Stimulated activated CD4-positive, alpha-beta T cell treated with anti-CD3 and anti-CD28 coated beads, Interleukin-15, amount 100 ng/mL, for 48 hours (primary cell): ENCODE measurements at places on chromosomes 16 and 17.

DNA sequence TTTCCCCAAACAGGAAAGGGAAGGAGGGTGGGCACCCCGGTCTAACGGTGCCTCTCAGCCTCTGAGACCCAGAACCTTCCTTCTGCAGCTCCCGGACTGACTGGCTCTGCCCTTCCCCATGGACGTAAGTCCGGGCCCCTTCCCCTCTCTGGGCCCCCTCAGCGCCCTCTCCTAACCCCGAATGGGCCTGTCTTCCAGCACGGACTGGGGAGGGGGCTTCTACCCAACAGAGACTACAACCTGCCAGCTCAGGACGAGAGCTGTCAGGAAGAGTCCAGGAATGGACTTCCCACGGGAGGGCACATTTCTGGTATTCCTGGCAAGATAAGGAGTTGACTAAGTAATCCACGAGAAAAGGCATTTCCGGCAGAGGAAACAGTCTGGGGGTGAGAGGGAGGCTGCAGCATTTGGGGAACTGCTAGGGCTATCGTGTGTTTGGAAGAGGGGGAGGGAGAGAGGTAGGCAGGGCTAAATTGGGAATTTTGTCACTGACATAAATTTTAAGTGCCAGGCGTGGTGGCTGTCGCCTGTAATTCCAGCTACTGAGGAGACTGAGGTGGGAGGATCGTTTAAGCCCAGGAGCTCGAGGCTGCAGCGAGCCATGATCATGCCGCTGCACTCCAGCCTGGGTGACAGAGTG, 12.1 kb upstream of the ALDOA start:
- no peak for DNase-seq

DNA sequence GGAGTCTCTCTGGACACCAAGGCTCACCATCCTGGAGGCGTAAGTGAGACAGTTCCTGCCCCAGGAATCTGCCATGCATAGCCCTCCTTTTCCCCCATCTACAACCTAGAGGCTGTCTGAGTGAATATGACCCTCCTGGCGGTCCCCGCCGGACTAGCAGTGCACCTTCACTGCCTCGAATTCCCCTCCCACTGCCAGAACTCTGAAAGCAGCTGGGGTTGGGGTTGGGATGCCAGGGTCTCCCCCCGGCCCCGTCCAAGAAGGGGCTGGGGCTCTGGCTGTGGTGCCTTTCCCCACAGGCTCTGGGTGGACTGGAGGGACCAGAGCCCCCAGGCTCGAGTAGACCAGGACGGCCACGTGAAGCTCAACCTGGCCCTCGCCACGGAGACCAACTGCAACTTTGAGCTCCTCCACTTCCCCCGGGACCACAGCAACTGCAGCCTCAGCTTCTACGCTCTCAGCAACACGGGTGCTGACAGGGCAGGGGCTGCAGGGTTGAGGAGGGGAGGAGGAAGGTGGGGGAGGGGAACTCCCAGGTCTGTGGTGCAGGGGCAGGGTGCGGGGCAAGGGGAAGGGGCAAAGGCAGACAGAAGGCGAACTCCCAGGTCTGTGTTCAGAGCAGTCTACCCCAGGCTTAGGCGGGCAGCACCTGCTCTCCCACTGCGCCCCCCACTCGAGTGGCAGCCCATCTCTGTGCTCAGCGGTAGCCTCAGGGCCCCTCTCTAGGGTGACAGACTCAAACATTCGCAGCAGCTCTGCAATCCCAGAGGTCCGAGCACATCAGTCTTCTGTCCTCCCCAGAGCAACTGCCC, 1.2 kb downstream of the ZACN start:
- DNase-seq = no peak

- no peak for DNase-seq
These were observed 567 bp downstream of the ENO3 start for GRCh38 chr17:4951486-4951885.

GRCh38 chr16:77509051-77509450, 74.2 kb upstream of the ADAMTS18 start:
- DNase-seq = no peak

- no peak for DNase-seq
These were observed 41.4 kb downstream of the GRB2 start for GRCh38 chr17:75364078-75364477.

- no peak for DNase-seq
These were observed 2339.5 kb downstream of the TP53TG3F start for GRCh38 chr16:35798885-35799426.

GRCh38 chr17:2635241-2635640, 41.8 kb downstream of the PAFAH1B1 start:
- DNase-seq = no peak

- no peak for DNase-seq
These were observed 183.5 kb downstream of the PHKB start for GRCh38 chr16:47644661-47645060.

DNA sequence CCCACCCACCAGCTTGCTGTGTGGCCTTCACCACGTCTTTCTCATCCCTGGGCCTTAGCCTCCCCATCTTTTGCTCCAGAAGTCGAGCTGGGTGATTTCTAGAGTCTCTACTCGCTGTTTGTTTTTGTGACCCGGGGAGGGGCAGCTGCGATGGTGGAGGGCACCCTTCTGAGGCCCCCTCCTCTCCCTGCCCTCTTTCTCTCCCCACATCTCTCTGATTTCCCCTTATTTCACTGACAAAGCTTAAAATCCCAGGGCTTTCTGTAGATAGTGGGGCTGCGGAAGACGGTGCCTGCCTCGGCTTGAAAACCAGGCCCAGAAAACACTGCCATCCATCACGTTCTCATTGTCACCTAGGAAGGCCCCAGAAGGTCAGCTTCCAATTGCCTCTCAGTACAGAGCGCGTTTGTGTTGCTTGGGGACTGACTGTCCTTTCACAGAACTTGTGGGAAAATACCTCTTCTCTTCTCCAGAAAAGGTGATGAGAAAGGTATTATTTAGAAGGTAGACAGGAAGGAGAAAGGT, 95.1 kb downstream of the NTN1 start:
- no peak for DNase-seq

GRCh38 chr17:47665655-47666054, 15.9 kb downstream of the KPNB1 start:
- no peak for DNase-seq

DNA sequence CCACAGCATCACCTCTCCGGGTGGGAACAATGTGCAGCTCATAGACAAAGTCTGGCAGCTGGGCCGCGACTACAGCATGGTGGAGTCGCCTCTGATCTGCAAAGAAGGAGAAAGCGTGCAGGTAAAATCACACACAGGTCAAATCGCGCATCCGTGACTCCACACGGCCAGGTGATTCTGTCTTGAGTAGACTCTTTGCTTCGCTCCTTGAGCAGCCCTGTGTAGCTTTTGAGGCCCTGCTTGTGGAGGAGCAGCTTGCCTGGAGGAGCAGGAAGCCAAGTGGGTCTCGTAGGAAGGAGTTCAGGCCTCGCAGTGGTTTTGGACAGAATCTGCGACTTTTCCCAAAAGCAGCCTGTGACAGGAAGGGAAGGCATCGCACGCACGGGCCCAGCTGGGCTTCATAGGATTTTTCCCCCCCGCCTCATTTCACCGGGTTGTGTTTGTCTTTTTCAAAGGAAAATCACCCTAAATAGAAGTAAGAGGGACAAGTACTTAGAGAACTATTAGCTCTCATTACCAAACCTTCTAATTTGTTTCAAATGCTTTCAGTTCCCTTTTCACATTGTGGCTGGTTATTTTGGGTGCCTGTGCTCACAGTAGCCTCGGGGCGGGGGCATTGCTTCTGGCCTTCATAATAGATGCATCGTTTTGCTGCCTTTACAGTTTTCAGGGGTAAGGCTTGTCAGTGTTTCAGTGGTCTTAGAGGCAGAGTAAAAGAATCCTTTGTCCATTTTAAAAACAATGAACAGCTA, 71.5 kb downstream of the SEC14L1 start:
- no peak for DNase-seq

DNA sequence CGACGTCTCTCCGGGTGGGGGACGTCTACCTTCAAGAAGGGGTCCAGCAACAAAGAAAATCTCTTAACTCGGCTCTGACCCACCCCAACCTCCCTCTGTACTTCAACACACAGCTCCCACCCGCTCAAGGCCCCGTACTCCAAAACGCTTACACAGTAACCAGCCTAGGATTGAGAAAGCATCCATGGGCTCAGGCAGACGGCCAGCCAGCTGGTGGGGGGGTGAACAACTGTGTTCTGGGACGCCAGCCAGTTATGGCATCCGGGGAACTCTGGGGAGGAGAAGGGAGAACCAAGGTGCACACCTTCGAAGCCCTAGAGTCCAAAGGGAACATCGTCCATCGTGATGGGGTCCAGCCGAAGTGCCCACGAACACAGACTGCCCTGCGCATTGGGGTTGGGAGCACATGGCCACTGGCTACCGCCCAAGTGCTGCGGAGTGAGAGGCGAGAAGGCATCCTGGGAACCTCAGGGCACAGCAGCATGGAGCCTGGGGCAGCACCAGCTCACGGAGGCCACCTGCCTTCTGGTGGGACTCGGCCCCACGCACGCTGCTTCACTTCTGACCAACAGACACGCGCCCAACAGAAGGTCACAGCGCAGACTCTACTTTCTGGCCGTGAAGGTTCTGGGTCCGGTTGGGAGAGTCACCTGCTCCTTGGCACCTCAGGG, 14.3 kb downstream of the SLC16A3 start:
- no peak for DNase-seq

DNA sequence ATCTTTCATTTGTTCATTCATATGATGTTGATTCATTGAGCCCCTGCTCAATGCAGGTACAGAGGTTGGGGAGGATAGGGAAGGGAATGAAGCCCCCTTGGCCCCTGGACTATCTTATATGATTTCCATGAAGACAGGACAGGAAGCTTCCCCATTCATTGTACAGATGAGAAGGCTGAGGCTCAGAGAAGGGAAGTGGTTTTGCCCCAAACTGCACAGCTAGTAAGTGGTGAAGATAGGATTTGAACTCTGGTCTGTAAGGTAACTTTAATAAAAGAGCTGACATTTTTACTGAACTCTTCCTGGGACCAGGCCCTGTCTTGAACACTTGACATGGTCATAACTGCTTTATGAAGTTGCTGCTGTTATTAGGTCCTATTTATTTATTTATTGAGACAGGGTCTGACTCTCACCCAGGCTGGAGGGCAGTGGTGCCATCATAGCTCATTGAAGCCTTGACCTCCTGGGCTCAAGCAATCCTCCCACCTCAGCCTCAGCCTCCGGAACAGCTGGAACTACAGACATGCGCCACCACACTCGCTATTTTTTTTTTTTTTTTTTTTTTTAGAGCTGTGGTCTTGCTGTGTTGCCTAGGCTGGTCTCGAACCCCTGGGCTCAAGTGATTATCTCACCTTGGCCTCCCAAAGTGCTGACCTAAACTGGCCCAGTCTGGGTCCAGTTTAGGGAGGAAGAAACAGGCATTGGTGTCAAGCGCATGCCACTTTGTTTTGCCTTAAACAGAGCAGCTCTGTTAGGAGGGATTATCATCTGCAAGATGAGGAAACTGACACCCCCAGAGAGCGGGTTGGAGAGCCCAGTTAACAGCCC, 5.0 kb downstream of the CTF1 start:
- DNase-seq = no peak

GRCh38 chr17:57121308-57122042, 36.4 kb downstream of the AKAP1 start:
- DNase-seq = no peak

DNA sequence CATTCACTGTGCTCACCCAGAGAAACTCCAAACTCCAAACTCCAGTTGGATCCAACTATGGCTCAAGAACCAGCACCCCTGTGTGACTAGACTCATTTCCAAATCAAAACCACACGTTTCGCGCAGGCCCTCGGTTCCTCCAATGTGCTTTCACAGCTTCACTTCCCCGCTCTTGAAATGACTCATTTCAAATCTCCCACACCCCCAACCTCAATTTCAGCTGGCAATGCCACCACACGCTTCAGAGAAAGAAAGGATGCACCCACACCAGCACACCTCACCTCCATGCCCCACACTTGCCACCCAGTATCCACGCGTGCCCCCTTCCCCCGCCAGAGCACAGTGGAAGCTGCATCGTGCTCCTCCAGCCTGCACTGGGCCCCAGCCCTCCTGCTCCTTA, 9.0 kb downstream of the TMEM92 start:
- no peak for DNase-seq

DNA sequence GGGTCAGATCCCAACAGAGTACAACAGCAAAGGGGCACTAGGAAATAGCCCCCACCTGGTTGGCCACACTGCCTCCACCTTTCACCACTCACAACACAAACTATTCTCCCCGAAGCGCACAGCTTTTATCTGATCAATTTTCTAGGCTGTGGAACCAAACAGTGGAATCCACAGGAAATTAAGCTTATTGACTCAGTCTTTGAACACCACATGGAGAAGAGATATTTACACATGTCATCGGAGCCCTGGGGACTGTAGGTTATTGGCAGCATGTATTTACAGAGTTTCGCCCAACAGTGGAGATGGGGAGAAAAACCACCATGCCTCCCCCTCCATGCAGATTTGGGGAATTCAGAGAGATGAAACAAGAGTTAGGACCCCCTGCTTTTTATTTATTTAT, 154.8 kb downstream of the XYLT1 start:
- DNase-seq = no peak

DNA sequence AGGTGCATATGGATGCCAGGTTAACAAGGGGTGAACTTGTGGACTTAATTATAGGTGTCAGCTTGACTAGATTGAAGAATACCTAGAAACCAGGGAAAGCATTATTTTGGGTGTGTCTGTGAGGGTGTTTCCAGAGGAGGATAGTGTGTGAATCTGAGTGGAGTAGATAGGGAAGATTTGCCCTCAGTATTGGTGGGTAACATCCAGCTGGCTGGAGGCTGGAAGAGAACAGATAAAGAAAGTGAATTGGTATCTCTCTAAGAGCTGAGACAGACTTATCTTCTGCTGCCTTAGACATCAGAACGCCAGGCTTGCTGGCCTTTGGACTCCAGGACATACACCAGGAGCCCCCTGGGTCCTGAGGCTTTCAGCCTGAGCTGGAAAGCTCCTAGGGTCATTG, 75.2 kb downstream of the CDRT15 start:
- no peak for DNase-seq

GRCh38 chr17:17820463-17821158, 16.2 kb downstream of the SREBF1 start:
- no peak for DNase-seq

DNA sequence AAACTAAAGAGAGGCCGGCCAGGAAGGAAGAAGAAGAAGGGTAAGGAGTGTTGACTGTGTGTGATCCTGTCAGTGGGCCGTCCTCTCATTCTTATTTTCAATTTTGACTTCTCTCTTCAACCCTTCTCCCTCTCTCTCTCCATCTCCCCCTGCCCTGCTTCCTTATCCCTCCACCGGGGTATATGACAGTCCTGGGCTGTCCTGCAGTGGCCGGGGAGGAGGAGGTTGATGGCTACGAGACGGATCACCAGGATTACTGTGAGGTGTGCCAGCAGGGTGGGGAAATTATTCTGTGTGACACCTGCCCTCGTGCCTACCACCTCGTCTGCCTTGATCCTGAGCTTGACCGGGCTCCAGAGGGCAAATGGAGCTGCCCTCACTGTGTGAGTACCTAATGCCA, 5.6 kb downstream of the CHD3 start:
- DNase-seq = no peak

GRCh38 chr17:78759203-78759968, 22.7 kb downstream of the CYTH1 start:
- DNase-seq = no peak

DNA sequence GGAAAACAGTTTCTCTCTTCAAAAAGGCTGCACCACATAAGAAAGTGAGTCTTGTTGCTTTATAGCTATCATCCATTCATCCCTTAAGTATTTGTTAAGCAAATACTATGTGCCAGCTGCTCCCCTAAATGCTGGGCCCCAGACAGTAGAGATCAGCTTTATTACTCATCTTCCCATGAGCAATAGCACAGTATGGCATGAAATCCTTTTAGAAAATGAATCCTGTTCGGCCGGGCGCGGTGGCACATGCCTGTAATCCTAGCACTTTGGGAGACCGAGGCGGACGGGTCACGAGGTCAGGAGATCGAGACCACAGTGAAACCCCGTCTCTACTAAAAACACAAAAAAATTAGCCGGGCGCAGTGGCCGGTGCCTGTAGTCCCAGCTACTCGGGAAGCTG, 99.5 kb downstream of the MYO1D start:
- DNase-seq = no peak
